ENCODE measurements at places on chromosomes 5 and 9.

GRCh38 chr5:65451436-65451835 lies 30.3 kb downstream of the ADAMTS6 start:
- peak; percentile 24 for DNase-seq

DNA sequence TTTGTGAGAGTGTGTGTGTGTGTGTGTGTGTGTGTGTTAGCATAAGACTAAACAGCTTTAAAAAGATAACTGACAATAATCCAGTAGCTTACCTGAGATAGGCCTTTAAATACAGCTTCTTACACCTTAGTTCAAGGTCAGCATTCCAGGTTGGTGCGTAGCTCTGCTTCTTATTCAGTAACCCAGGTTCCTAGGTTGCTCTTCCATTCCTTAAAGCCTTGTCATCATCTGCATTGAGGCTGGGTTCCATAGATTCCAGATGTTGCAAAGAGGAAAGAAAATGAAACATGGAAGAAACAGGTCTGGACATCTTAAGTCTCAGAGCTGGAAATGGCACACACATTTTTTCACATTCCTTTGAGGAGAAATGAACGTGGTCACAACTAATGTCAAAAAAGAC lies 53.9 kb upstream of the CAMK4 start:
- DNase-seq, result no peak

- no peak for DNase-seq
These were observed 14.6 kb downstream of the ADAMTS16 start for GRCh38 chr5:5154733-5155132.

DNA sequence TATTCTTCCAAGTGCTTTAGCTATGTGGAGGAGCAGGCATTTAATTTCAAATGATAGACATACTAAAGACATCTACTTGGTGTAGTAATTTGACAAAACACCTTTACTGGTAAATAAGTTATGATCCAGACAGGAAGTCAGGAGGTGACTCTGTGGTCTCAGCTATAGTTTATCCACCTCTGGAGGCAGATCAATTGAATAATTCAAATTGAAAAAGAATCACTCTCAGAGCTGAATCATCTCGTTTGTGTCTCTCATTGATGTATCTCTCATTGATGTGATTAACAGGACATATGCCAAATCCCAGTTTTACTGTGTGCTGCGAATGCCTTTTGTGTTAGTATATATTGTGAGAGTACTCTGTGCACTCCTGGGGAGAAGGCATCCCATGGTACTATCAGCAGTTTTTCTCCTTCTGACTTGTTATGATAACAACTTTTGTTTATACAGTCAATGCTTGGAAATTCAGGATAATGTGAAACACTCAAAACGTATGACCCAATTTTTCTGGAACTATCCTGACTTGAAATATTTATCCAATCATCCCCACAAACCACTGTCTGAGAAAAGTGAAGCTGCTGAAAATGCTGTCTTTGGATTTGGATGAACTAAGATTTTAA lies 48.5 kb upstream of the DAB2 start:
- DNase-seq, result peak; percentile 97

DNA sequence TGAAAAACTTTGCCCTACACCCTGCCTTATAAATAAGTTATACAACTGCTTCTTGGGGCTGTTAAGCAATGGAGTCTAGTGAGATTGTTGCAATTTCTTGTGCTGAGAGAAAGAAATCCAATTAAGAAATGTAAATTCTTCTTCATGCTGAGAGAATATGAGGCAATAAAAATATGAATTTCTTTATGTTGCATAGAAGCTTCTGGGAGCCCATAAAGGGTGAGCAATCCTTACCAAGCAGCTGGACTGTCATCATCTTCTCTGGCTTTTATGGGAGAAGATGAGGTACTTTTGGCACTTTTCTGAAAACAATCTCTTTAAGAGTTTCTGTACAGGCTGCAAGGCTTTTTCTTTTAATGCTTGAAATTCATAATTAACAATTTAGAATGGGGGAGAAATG lies 204.3 kb downstream of the DMRTA1 start:
- DNase-seq, result no peak

- peak; percentile 24 for DNase-seq
These were observed 83.5 kb downstream of the FEM1C start for GRCh38 chr5:115461093-115461492.

DNA sequence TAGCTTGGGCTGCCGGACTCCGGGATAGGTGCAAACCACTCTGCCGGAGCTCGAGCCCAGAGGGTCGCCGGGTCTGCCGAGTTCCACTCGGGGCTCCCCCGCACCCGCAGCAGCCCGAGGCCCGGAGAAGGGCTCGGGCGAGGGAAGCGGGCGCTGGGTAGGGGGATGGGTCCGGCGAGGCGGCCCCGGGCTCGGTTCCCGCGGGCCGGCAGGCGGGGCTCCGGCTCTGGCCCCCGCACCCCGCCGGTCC lies 507 bp downstream of the RICTOR start:
- DNase-seq, result no peak

DNA sequence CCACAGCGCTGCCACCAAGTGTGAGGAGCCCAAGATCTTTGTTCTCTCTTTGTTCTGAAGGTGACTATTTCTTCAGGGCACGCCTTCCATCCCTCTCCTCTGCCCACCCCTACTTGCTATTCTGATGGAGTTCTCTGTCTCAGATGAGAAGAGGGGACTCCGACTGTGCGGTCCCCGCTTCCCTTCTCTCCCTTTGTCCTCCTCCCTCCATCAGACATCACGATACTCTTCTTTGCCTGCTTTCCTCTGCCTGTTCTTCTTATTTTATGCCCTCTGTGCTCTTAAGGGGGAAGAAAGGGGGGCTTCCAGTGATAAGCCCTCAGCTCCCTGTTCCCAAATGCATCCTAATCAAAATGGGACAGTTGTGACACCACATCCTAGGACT lies 307.8 kb downstream of the RAB3C start:
- no peak for DNase-seq

- DNase-seq, result no peak
These were observed 153.3 kb downstream of the AUH start for GRCh38 chr9:91208419-91208745.

DNA sequence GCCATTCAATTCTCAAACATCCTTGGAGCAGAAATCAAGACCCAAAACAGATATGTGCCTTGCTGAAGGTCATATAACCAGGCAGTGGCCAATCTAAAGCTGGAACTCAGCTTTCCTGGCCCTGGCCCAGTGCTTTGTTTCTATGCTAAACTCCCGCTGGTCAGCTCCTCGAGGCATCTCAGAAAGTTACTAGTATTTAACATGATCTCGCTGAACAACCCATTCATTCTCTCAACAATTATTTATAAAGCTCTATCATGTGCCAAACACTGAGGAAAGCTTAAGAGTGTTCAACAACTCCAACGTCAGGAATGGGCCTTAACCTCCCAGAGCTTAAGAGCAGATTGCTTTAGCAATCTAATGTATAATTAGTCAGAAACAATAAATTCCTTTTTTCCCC lies 54.0 kb downstream of the FOXD1 start:
- DNase-seq, result no peak
